ENCODE measurements at places on chromosomes 6 and 20.

- DNase-seq = no peak
These were observed 431.8 kb upstream of the MMS22L start for GRCh38 chr6:97714772-97715171.

- DNase-seq = no peak
These were observed 70.8 kb upstream of the AGPAT4 start for GRCh38 chr6:161344626-161345025.

- DNase-seq = no peak
These were observed 18.1 kb upstream of the PXDC1 start for GRCh38 chr6:3769610-3770009.

- no peak for DNase-seq
These were observed 9.2 kb downstream of the RPF2 start for GRCh38 chr6:110990840-110991576.

GRCh38 chr6:12291071-12291838, 1.1 kb downstream of the EDN1 start:
- no peak for DNase-seq

DNA sequence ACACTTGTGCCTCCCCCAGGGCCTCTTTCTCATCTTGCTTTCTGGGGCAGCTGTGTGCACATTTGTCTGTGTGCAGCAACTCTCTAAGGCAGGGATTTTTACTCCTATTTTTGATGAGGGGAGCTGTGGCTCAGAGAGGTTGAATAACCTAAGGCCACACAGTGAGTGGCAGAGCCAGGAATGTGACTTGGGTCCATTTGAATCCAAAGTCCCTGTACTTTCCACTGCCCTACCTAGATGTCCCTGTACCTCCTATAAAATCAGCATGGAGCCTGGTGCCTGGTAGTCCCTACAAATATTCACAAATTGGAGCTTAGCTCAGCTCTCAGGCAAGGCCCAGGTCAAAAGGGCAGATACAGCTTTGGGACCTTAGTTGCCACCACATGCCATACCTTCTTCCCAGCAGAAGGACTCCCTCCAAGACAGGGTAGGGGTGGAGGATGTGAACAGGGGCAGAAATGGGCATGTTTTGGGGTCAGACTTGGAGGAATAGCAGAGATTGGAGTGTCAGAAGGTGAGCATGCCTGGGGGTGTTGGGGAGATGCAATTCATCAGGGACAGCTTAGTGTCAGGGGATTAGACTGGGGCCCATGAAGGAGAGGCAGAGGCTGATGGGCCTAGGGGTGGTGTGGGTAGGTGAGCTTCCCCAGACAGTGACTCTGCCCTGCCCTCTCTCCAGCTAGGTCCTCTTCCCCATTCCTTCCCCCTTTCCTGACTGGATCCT, 4.1 kb upstream of the VEGFA start:
- DNase-seq = no peak

DNA sequence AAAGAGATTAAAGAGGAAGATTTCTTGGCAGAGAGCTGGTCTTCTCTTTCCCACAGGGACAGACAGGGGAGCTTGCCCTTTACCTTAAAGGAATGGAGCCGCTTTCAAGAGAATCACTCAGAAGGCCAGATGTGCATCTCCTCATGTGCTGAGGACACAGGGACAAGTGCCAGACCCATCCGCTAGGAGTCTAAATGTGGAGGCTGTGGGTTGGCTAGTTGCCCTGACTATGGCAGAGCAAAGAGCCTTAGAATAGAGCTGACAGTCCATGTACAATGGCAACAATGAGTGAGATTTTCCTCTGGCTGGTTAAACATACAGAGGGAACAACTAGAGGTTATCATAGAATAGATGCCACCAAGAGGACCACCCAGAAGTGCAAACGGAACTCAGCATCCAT, 7.3 kb upstream of the DOK5 start:
- DNase-seq = peak; percentile 9

GRCh38 chr6:53437557-53438202, 88.9 kb upstream of the ELOVL5 start:
- peak; percentile 48 for DNase-seq

- no peak for DNase-seq
These were observed at the start of gene GPSM3 for GRCh38 chr6:32192608-32193039. GPSM3 (minus strand) TSS chr6:32192643; CDS start chr6:32192513, 130 bp downstream.

GRCh38 chr6:105384004-105384403, 18.9 kb downstream of the PREP start:
- DNase-seq = no peak

DNA sequence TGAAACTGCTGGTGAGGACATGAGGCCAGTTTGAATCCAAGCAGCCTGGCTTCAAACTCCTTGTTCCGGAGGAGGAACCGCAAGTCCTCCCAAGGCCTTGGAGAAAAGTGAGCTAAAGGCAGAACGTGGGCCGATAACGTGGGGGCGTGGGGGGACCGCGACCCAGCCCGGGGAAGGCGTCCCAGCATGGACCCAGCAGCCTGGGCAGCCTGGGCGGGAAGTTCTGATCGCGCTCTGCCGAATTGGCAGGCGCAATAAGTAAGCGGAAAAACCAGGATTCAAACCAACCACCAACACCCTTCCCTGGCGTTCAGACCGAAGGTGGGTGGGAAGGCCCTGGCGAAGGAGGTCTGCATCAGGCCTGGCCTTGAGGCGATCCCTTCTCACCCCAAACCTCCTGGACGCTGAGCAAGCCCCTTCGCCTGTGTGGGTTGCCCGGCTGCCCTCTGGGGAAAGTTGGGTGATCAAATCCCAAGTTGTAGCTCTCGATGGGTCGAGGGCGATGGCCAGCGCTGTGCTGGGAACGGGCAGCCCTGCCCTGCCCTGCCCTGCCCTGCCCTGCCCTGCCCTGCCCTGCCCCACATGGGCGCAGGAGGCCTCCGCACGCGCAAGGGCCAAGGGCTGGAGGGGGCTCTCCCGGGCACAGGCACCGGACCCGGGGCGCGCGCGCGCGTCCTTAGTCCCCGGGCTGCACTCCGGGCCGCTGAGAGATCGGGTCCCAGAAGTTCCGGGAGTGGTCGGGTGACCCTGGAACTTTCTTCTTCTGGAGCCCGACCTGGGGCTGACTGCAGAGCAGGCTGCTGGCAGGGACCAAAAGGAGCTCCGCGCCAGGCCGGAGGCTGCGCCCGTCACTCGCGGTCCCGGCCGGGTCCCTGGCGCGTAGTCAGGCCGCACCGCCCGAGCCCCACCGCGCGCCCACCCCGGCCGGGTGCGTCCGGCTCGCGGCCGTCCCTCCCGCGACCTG, 637 bp upstream of the SLC22A3 start:
- no peak for DNase-seq

- DNase-seq = no peak
These were observed 375.7 kb downstream of the MMUT start for GRCh38 chr6:49087369-49087768.

GRCh38 chr6:52424513-52424912, 4.4 kb downstream of the EFHC1 start:
- DNase-seq = no peak

Measured in NCI-H1092 treated with DMSO at 0.1 percent for 48 hours (cell line).